Neural progenitor cell (in vitro differentiated cells): ENCODE measurements at places on chromosomes 16 and 17. TPM values are rescaled to one million over a fixed set of nuclear protein-coding genes. Genes with fewer than 3 reads are reported as not detected.

- H3K27ac ChIP-seq, result no peak overlapping the region
- H3K27me3 ChIP-seq, result no peaks in the 10 kb centered on the region
- no peaks in the 10 kb centered on the region for H3K4me1 ChIP-seq
Observed at GRCh38 chr16:62752854-62753253, 716.6 kb upstream of the CDH8 start.

The SMIM22 gene
- total RNA-seq, result not detected in 2 replicates

GRCh38 chr17:43709210-43709609, 47.5 kb upstream of the MEOX1 start:
- H3K4me1 ChIP-seq, result peaks cover 7% of the 10 kb centered on the region
- no peak overlapping the region for H3K27ac ChIP-seq
- no peak for DNase-seq
- peaks cover 23% of the 10 kb centered on the region for H3K27me3 ChIP-seq

- H3K27ac ChIP-seq, result no peak overlapping the region
- DNase-seq, result no peak
- no peak overlapping the region for H3K4me3 ChIP-seq
- no peaks in the 10 kb centered on the region for H3K4me1 ChIP-seq
- no peaks in the 10 kb centered on the region for H3K36me3 ChIP-seq
- H3K27me3 ChIP-seq, result no peaks in the 10 kb centered on the region
Observed at GRCh38 chr16:88606148-88606757, 32.1 kb upstream of the IL17C start.
